Activated T-helper 9 cell treated with anti-CD3 and anti-CD28 coated beads, Interleukin-2, amount 50 U/mL, for 16 hours (primary cell): ENCODE measurements at places on chromosomes 16 and 17.
A peak's percentile ranks its signal among the peaks of the same experiment; 100 is the strongest.

GRCh38 chr17:79485419-79485985, 125.3 kb downstream of the RBFOX3 start:
- no peak for DNase-seq

DNA sequence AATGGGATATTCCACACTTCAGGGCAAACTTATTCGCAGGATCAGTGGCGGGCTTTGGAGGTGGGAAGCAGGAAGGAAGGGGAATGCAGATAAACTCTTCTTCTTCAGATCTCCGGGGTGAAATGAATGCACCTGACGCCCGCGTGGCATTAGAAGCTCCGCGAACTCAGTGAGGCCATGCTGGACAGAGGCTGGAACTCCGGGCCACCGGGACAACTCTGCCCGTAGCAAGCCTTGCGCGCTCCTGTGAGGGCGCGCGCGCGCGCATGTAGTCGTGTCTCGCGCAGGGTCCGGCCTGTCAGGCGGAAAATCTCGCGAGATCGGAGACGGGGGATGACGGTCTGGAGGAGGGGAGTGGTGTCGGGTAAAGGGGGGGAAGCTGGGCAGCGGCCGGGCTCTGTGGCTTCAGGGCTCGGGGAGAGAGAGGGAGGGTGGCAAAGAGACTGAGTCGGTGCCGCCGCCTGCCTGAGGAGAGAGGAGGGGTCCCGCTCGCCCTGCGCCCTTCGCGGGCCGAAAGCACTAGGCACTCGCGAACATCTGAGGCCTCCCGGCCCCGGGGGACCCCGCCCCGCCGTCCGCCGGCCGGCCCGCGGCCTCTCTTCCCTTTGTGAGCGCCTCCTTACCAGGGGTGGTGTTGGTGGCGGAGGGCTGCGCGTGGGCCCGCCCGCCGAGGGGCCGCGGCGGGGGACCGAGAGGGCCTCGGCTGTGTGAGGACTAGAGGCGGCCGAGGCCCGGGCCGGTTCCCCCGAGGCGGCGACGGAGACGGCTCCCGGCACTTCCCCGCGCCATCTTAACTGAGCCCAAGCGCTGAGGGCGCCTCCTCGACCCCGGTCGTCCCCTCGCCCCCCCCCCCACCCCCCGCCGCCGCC, at the start of gene TAOK1:
Gene TAOK1, plus strand, starts transcription at position 382 of the 869 bp plus-strand sequence. CDS start 61,186 bp downstream, outside the sequence.
- peak; percentile 96 for DNase-seq

DNA sequence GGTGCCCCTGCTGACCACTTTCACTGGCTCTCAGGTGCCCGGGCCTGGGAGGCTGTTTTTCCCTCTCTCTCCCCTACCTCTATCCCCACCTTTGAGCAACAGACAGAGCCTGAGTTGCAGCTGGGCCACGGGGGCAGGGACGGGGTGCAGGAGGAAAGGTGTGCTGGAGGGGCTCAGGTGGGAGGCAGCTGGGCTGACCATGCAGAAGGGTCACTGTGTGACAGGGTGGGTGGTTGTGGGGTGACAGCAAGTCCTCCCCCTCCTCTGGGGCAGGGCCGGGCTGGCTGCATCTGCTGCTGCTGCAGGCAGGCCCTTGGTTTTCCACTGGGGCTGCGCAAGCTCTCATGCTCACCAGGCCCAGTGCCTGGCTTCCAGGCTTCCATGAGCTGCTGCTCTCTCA, 6.6 kb downstream of the ZNF319 start:
- no peak for DNase-seq

- DNase-seq = no peak
Observed at GRCh38 chr16:7381671-7382070, 49.0 kb downstream of the RBFOX1 start.

DNA sequence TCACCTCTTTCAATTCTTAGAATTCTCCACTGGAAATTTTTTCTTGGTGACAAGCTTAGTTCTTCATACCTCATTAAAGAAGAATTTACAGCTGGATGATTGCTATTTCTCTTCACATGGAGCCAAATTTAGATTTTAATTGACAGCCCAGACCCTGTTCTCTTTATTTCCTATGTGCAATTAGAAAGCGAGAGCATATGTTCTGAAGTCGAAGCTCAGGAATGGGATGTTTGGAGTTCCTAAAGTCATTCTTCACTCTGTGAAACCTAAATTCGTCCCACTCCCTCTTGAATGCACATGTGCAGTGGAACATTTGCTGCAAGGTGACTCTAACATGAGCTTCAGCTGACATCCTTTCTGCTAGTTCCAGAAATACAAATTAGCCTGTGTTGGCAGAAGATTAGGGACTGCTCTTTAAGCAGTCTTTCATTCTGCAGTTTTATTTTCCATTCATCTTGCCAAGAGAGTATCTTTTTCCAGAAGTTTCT, 129.3 kb upstream of the KCNJ16 start:
- DNase-seq = no peak

DNA sequence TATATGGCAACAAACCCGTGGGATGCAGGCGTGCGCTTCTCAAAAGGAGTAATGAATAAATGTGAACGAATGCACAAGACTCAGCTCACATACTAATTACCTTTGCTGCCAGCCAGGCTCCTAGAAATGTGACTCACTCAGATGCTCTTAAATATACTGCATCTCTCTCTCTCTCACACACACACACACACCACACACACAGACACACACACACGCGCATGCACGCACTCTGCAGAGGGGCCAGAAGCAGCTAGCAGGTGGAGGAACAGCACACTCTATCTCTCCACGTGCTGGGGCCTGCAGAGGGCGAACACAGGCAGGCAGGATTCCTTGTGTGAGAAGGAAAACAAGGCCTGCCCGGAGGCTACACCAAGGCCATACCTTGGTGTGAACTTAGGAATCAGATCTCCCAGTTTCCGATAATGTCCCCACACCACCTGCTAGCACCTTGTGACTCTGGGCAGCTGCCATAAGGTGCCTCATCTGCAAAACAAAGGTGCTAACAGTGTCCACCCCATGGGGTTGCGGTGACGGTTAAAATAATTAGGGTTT, 5.3 kb downstream of the GPRC5B start:
- DNase-seq = no peak

- no peak for DNase-seq
Observed at GRCh38 chr17:81489012-81489997, 23.3 kb downstream of the ACTG1 start.

DNA sequence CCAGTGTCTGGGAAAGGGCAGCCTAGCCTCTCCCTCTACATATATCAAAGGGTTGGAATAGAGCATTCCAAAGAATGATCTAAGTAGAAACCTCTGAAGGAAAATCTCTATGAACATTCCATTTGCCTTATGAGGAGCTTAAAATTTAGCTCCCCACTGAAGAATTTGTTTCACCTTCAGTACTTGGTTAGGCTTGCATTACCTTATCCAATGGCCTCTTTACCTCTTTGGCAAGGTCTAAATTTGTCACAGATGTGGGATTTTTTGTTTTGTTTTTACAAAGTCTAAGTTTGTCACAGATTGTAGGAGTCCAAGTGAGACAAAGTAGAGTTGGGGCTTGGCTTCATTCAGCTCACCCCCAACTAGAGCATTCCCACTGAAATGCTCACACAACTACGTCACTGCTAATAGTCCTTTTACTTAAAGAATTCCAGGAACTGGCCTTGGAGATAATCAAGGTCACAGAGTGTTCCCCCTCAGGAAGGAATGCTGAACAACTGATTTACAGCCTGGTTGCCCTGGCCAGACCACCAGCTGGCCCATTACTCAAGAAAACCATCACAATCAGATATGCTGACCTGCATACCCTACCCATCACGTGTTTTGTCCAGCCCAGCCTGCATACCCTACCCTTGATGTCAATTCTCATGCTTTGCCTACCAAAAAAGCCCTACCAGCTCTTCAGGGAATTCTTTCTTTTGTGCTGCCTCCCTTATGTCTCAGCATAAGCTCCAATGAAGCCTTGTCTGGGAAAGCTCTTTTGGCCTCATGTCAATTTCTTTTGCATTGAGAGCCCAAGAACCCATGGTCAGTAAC, 26.5 kb upstream of the PPM1D start:
- DNase-seq = no peak

- no peak for DNase-seq
Observed at GRCh38 chr16:57876210-57876609, 73.9 kb upstream of the KIFC3 start.

DNA sequence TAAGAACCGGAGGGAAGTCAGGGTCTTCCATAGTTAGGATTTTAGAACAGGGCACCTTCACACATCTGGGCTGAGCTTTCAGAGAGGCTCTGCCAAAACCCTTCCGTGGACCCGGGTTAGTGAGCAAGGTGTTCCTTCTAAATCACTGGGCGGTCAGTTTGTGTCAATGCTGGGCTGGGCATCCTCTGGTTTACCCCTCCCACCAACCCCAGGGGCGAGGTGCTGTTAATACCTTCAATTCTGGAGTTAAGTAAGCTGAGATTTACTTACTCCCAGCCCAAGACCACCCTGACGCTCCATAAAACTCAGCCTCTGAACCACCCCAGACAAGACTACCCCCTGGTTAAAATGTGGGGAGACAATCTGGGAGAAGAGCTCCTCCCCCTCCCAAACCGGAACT, 1.0 kb downstream of the TMEM92 start:
- DNase-seq = no peak

- no peak for DNase-seq
Observed at GRCh38 chr16:83847371-83848225, 39.8 kb downstream of the HSBP1 start.

DNA sequence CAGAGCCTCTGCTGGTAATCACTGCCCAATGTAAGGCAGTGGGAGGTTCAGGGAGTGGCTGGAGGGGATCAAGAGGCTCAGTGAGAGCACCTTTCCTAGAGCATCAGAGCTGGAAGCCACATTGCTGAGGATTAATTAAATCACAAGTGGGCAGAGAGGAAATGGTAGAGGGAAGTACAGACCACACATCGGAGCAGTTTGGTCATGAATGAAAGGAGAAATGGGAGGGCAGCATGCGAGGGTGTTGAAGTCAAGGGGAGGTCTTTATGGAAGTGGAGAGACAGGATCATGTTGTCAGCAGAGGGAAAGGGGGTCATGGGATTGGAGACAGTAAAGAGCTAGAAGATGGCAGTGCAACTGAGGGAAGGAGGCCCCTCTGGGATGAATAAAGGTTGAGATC, 2.3 kb downstream of the CCL17 start:
- no peak for DNase-seq

- DNase-seq = no peak
Observed at GRCh38 chr16:47734081-47734857, 273.1 kb downstream of the PHKB start.

DNA sequence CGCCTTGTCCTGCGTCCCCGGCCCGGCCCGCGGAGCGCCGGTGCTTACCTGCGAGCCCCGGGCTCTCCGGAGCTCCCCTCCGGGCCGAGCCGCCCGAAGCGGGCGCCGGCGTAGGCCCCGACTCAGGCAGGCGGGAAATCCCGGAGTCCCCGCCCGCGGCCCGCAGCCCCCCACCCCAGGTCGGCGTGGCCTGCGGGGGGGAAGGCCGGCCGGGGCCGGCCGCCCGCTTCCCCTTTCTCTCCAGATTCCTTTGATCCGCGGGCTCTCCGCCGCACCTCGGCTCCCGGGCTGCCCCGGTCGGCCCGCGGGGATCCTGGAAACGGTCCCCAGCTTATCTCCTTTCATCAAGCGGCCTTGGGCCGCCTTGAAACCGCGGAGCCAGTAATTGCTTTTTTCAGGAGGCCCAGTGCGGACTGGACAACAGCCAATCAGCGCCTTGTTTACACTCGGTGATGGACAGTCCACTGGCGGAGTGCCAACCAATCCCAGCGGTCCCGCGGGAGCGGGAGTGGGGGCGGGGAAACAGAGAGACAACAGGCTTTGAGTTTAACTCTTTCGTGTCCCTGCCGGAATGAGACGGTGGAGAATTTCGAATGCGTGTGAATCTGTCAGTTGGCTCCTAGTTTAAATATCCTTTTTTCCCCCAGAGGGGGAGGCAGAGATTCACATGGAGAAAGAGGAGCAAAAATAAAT, 1.4 kb upstream of the BAHCC1 start:
- no peak for DNase-seq

- DNase-seq = no peak
Observed at GRCh38 chr16:15583526-15583925, 59.4 kb downstream of the MARF1 start.

DNA sequence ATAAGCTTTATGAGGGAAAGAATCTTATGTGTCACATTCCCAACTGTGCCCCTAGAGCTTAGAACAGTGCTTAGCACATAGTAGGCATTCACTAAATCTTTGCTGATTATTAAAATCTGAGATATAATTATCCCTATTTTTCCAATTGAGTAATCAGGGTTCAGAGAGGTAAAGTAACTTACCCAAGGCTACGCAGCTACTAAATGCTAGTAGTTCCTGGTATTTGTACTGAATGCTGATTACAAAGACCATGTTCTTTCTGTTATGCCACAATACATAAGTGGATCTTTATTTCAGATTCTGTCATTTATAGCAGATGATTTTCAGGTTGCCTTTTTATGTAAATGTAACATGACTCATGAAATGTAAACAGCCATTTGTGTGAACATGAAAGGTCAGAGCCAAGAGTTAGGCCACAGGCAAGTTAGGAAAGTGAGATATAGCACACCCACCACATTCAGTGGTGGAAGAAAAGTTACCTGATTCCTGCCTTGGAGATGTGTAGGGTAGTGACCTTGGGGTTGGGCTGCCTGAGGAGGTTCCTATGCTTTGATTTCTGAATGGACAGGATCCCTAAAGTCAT, 77.2 kb downstream of the FTO start:
- no peak for DNase-seq

DNA sequence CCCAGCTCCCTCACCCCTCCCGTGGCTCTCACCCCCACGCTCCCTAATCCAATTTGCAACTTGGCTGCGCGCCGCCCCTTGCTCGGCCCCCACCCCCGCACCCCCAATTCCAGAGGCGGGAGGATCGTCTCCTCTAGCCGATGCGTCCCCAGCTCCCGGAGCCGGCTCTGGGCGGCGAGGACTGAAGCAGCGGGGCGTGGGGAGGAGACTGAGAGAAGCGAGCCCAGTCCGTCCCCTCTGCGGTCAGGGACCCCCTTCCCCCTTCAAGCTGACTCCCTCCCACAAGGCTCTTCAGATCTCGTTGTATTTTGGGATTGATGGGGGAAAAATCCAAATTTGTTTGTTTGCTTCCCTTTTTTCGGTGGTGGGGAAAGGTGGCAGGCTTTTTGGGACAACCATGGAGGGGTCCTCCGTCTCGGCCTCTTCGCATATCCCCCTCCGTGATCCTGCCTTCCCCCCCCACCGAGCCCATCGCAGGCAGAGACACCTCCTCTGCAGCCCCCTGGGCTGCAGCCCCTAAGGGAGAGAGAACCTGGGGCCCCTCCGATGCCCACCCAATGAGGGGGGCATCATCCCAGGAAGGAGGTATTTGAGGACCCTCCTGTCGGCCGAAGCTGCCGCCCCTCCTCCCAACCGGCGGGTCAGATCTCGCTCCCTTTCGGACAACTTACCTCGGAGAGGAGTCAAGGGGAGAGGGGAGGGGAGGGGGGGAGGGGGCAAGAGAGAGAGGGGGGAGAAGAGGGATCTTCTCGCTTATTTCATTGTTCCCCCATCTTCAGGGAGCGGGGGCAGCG, 466 bp downstream of the NEUROD2 start:
- no peak for DNase-seq

- no peak for DNase-seq
Observed at GRCh38 chr16:6206080-6206479, 1108.5 kb upstream of the EEF2KMT start.
